ENCODE measurements at places on chromosomes 2 and 18. TPM values are rescaled to one million over a fixed set of nuclear protein-coding genes. Genes with fewer than 3 reads are reported as not detected.
A peak's percentile ranks its signal among the peaks of the same experiment; 100 is the strongest.

The IGFBP5 gene
- not detected for total RNA-seq

The ANKRD62 gene
- not detected for total RNA-seq

The UGT1A4 gene
- not detected for total RNA-seq

- H3K36me3 ChIP-seq: no peaks in the 10 kb centered on the region
- H3K27me3 ChIP-seq: no peaks in the 10 kb centered on the region
- no peak overlapping the region for H3K27ac ChIP-seq
- H3K4me1 ChIP-seq: no peaks in the 10 kb centered on the region
Measured at GRCh38 chr2:134594399-134594798, 124.4 kb downstream of the TMEM163 start.

GRCh38 chr2:222709191-222709891 is 37.9 kb downstream of the MOGAT1 start:
- H3K4me1 ChIP-seq: peaks cover 25% of the 10 kb centered on the region
- no peaks in the 10 kb centered on the region for H3K27me3 ChIP-seq
- no peaks in the 10 kb centered on the region for H3K36me3 ChIP-seq
- H3K27ac ChIP-seq: peak overlapping the region; percentile 61

DNA sequence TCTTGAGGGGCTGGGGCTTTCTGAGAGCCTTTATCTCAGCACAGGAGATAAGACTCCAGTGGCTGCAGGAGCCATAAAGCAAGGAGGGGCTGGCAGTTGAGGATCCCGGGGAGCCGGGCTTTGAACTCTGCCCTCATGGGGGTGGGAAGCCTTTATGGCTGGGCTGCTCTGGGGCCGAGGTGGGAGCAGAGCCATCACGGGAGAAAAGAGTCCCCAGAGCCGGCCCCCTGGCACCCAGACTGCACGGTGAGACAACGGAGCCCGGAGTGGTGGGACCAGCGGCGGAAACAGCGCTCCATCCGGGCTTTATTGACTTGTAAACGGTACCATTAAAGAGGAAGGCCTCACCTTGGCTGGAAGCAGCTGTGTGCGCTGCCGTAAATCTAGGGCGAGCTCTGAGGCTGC is 162.6 kb downstream of the MYCN start:
- no peaks in the 10 kb centered on the region for H3K27me3 ChIP-seq
- H3K4me1 ChIP-seq: no peaks in the 10 kb centered on the region
- H3K27ac ChIP-seq: no peak overlapping the region
- H3K36me3 ChIP-seq: no peaks in the 10 kb centered on the region
- DNase-seq: no peak

- no peak overlapping the region for H3K4me3 ChIP-seq
- peaks cover 3% of the 10 kb centered on the region for H3K4me1 ChIP-seq
- no peaks in the 10 kb centered on the region for H3K27me3 ChIP-seq
- no peaks in the 10 kb centered on the region for H3K36me3 ChIP-seq
- H3K27ac ChIP-seq: no peak overlapping the region
Measured at GRCh38 chr2:168025487-168026202, 221.8 kb downstream of the STK39 start.

DNA sequence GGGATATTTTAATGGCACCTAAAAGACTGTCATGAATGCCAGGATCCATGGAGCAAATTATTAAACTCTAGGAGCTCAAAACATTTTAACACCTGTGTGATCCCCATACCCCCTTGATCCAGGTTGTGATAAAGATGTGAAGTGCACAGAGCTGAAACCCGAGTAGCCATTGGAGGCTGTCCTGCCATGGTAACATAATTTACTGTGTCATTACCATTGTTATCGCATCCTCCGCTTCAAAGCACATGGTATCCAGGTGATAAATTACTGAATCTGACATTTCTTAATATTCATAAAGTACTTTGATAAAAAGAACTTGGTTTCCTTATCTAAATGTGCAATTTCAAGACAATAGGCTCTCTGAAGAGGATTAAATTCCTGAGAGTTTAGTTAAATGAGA is 109.3 kb downstream of the CHST9 start:
- no peaks in the 10 kb centered on the region for H3K36me3 ChIP-seq
- no peak overlapping the region for H3K4me3 ChIP-seq
- no peaks in the 10 kb centered on the region for H3K27me3 ChIP-seq
- no peaks in the 10 kb centered on the region for H3K4me1 ChIP-seq
- H3K27ac ChIP-seq: no peak overlapping the region

DNA sequence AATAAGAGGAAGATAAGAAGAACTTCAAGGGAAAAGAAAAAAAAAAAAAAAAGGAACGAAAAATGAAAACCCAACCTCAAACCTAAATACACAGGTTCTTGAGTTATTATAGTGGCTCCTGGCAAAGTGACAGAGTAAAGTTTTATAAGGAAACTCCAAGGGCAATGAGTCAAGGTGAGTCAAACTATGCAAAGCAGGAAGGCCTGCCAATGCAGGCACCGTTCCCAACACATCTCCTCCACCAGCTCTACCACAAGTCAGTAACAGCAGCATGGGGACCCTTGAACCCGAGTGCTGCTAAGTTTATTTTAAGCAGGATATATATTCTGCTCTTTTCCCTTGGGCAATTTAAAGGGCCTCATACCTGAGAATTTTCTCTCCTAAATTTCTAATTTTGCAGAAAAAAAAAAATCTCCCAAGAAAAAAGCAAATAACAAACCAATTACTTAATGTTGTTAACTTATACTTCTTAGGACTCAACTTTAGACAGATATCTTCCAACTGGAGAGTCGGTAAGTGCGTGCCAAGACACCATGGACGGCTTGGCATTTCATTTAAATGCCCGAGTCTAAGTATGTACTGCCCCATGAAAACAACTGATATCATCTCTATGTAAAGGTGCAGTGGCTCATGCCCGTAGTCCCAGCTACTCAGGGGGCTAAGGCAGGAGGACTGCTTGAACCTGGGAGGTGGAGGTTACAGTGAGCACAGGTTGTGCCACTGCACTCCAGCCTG is 75.7 kb upstream of the TFCP2L1 start:
- no peak for DNase-seq
- no peaks in the 10 kb centered on the region for H3K27me3 ChIP-seq
- H3K27ac ChIP-seq: no peak overlapping the region

DNA sequence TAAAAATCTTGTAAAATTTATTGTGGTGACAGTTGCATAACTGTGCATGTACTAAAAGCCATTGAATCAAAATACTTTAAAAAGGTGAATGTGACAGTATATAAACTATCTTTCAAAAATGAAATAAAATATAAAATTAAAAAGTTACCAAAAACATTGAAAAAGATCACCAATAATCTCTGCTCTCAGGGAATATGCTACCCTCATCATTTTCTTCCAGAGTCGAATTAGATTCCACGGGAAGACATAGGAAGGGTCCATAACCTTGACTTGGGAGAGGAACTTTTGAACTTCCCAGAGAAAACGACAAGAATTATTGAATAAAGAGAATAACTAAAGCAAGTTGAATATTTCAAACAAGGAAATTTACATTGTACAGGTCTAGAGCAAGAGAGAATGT is 649.5 kb downstream of the NUP35 start:
- no peak overlapping the region for H3K4me3 ChIP-seq
- H3K4me1 ChIP-seq: no peaks in the 10 kb centered on the region
- no peaks in the 10 kb centered on the region for H3K27me3 ChIP-seq
- H3K27ac ChIP-seq: no peak overlapping the region

- H3K36me3 ChIP-seq: no peaks in the 10 kb centered on the region
- no peaks in the 10 kb centered on the region for H3K27me3 ChIP-seq
- H3K4me3 ChIP-seq: no peak overlapping the region
- DNase-seq: peak; percentile 85
- peak overlapping the region; percentile 39 for H3K27ac ChIP-seq
Measured at GRCh38 chr2:160214461-160215445, 14.7 kb upstream of the ITGB6 start.

GRCh38 chr2:17961789-17962188 is 83.3 kb downstream of the KCNS3 start:
- no peaks in the 10 kb centered on the region for H3K36me3 ChIP-seq
- DNase-seq: no peak
- H3K4me3 ChIP-seq: no peak overlapping the region
- no peak overlapping the region for H3K27ac ChIP-seq

All from SJSA1 (cell line).